ENCODE measurements at places on chromosomes 12 and 14. TPM values are rescaled to one million over a fixed set of nuclear protein-coding genes. Genes with fewer than 3 reads are reported as not detected.
A peak's percentile ranks its signal among the peaks of the same experiment; 100 is the strongest.

GRCh38 chr12:1797991-1798640, 22.2 kb upstream of the LRTM2 start:
- DNase-seq, result no peak

GRCh38 chr12:57519796-57520052, 590 bp downstream of the DDIT3 start:
- peak; percentile 90 for DNase-seq

- DNase-seq, result no peak
These were observed 655 bp downstream of the PLD4 start for GRCh38 chr14:104925214-104925854.

Gene IL31
- total RNA-seq, result not detected

DNA sequence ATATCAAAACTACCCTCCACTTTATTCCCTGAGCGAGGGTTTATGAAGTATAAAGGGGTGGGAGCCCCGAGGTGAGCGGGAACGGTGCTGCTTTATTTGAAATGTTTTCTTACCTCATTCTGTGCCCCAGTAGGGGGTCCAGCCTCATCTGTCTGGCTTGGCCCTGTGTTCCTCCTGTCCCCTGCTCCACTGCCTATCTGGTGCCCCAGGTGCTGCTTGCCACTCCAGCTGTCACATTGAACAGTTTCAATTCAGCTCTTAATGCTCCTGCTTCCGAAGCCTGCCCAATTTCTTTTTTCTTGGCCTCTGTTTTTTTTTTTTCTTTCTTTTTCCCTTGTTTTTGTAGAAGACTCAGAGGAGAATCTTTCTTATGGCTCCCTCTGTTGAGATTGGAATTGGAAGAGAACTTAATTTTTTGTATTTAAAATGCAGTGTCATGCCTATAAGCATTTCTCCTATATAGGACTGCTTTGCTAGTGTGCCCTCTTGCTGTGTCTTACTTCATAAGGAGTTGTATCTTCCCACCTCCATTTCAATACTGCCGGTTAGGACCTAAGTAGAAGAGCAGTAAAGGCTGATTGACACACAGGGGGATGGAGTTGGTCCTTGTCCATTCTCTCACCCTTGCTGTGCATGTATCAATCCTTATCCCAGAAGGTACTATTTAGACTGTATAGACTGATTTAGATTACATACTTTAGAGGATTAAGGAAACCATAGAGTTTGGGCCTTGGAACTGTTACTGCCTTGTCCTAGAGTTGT, 2.3 kb downstream of the ATXN7L3B start:
- no peak for DNase-seq

DNA sequence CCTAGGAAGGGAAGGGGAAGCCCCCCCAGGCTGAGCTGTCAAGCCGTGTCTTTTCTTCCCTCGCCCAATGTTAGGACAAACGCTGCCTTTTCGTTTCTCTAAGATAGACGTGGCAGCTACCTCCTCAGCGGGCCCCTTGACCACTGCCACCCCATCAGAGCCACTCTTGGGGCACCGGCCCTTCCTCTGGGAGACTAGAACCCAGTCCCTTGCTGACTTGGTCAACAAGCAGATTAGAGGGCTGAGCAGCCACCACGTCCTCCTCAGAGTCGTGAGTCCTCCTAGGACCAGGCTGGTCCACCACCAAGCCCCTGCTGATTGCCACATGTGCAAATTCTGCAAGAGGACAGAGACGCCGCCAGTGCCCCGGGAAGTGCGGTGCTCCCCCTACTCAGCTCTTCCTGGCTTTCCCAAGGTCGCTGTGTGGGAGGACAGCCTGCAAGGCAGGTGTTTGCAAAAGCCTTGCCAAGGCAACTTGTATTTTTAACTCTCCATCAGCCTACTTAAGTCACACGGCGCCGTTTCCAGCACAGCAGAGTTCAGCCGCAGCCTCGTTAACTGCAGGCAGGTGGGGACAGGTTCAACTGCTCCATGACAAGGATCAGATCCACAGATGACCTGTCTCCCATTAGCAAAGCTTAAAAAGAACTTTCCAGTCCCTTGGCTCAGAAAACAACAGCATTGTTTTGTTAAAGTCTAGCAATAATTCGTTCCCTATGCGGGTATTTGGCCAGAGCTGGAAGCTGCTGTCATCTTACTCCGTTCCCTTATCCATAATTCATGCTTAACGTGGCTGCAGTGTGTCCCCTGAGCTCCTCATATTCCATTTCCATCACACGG, 65.6 kb downstream of the TESC start:
- no peak for DNase-seq

Gene RPL10L
- total RNA-seq, result not detected

GRCh38 chr12:31471051-31471450, 119.9 kb downstream of the DENND5B start:
- DNase-seq, result no peak

GRCh38 chr12:132006056-132006680, 56.4 kb downstream of the EP400 start:
- DNase-seq, result no peak

DNA sequence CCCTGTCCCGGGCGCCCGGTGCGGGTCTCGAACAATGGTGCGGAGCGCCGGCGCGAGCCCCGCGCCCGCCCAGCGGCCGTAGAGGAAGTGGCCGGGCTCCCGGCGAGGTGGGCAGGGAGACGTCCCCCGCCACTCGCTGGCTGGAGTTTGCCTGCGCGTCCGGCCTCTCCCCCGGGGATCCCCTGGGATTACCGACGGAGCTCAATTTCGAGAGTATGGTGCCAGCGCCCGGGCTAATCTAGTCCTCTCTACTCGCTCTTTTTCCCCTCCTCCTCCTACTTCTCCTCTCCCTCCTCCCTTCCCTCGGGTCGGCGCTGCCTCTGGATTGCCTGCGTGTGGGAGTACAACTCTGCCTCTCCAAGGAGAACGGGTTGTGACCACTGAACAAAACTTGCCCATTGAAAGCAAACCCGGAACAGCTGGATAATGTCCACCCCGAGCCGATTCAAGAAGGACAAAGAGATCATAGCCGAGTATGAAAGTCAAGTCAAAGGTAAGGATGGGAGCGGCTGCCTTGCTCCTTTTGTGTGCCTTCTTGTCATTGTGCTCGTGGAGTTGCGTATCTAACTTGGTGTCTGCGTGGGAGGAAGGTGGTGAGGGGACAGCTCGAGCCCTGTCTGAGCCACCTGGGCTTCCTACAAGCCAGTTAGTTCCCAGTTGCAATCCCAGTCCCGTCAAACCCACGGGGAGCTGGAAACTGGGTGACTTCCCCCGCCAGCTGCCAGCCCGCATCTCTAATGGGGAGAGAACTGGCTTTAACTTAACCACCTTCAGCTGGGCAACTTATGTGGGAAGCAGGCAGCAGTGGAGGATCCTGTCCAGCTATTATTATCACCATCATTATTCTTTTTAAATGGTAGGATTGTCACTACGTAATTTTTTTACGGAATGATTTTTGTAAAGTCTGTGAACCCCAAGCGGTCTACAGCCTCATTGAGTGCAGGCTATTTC, at the start of gene SRGAP1:
SRGAP1 (plus strand) TSS at position 310 of the 951 bp plus-strand sequence; CDS start at position 427, 117 bp downstream.
- peak; percentile 74 for DNase-seq

DNA sequence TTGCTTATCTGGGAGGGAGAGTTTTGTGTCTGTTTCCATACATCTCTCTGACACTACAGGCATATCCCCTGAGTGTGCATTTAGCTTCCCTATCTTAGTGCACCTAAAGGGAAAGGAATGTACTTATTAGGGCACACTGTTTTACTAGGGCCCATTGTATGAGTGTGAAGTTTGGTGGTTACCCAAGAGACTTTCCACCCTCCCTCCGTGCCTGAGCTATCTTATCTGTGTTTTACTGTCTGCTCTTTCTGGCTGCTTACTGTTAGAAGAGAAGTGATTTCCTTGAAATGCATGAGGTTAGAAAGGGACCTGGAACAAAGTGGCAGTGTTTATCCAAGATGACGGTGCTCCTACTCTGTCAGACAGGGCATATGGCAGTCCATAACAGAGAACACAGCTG, 8.5 kb upstream of the SVOP start:
- DNase-seq, result no peak

GRCh38 chr12:110301065-110301806, 20.2 kb downstream of the ATP2A2 start:
- no peak for DNase-seq

- DNase-seq, result no peak
These were observed 258.6 kb downstream of the ADAMTS20 start for GRCh38 chr12:43293396-43293795.

DNA sequence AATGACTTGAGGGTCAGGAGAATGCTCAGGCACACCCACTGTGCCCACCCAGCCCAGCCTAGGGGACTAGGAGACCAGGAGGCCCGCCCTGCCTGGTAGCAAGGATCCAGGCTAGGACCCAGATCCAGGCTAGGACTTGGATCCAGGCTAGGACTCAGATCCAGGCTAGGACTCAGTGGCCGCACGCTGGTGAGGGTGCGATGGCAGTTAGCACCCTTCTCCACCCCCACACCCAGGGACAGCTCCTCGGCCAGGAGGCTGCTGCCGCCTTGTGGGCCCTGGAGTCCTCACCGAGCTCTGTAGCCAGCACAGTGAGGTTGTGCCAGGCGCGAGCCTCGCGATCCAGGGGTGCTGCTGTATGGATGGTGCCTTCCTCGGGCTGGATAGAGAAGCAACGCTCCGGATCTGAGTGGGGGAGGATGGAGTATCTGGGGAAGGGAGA, 5.1 kb downstream of the CDH24 start:
- DNase-seq, result no peak

DNA sequence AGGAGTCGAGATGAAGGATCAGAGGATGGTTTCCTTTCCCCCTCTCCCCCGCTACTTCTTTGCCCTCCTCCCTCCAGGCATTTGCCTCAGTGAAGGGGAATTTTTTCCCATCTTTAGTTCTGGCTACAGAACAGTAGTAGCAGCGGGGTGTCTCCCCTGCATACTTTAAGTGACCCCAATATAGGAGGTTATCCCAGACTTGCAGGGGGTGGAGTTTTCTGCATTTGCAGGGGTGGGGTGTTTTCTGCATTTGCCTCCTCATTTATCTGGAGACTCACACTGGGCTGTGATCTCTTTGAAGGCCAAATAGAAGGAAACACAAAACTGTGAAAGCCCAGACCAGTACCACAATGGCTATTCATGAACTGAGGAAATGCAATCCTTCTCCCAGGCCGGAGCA, 19.8 kb downstream of the PTPRB start:
- no peak for DNase-seq

Gene BORCS5
- total RNA-seq, result 3.6 TPM

Gene SUOX
- 10.0 TPM for total RNA-seq

Gene LTBP2
- total RNA-seq, result 0.84 TPM

GRCh38 chr12:47739979-47740378, 14.7 kb upstream of the ENDOU start:
- DNase-seq, result no peak

GRCh38 chr14:75609116-75609515, 30.7 kb downstream of the FLVCR2 start:
- no peak for DNase-seq

Gene CELA1
- total RNA-seq, result not detected

- peak; percentile 88 for DNase-seq
These were observed 296.5 kb downstream of the TMEM132D start for GRCh38 chr12:129607301-129607700.

Gene RDH12
- total RNA-seq, result not detected

DNA sequence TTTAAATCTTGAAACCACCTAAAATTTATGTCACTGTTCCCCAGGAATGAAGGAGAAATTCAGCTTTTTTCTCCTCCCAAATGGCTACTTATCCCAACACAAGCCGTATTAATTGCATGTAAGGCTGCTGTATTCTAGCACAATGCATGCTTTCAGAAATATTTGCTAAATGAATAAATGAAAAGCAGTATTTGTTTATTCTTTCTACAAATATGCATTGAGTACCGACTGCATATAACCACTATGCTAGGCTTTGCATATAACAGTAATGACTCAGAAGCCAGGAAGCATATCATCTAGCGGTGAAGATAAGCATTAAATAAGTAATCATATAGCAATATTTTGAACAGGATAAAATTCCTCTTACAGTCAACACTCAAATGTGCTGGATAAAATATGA, 5.7 kb upstream of the LRR1 start:
- no peak for DNase-seq

DNA sequence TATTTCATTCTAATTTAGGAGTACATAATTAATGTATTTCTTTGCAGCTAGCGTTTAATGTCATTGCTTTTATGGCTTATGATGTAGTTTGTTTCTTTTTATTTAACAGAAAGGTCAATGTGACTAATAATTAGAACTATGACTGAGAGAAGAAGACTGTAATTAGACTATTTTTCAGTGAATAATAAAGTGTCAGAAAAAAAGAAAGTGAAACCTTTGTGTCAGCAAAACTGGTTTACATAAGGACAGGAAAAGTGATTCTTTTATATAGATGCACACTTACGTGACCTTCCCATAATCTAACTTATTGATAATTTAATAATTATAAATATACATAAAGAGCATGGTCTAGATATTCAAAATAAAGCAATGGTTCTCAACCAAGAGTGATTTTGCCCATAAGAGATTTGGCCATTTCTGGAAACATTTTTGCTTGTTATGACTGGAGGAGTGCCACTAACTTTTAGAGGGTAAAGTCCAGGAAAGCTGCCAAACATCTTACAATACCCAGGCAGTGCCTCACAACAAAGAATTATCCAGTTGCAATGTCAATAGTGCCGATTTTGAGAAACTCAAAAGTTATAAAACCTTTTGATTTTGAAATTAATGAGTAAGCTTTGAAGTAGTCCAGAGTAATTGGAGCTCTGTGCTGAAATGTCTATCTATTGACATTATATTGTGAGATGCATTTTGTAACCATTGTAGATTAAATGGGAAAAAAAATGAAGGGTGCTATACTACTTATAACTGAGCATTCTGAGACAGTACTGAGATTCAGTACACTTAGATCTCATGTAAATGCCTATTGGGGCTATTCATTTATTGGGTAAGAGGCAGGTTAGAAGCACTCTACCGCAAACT, 227.1 kb downstream of the C12orf50 start:
- DNase-seq, result no peak

GRCh38 chr12:72271451-72272090, 599 bp upstream of the TRHDE start:
- DNase-seq, result peak; percentile 26

- peak; percentile 86 for DNase-seq
These were observed 141.3 kb downstream of the PRKCH start for GRCh38 chr14:61462566-61463193.

- DNase-seq, result no peak
These were observed 9.5 kb downstream of the REM2 start for GRCh38 chr14:22892488-22892887.

DNA sequence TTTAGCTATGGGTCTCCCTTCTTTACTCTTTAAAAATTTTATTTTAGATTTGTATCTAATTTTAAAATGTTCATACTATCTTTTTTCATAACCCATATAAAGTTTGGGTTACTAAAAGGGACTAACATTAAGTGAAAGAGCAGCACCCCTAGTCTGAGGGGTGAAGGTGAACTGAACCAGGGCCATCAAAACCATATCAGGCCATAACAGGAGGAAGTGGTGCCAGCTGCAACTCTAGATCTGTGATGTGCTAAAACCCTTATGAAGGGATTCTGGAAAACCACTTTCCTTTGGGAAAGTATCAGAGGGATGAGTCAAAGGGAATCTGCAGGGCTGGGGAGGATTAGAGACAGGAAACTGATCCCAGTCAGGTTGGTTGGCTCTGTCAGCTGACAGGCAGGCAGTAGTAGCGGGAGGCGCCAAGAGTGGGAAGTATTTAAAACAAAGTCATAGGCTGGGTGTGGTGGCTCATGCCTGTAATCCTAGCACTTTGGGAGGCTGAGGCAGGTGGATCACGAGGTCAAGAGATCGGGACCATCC, 162.5 kb downstream of the PPM1H start:
- peak; percentile 66 for DNase-seq

Measured in SJCRH30 (cell line).